ENCODE measurements at places on chromosomes 6 and 20. TPM values are rescaled to one million over a fixed set of nuclear protein-coding genes. Genes with fewer than 3 reads are reported as not detected.
A peak's percentile ranks its signal among the peaks of the same experiment; 100 is the strongest.

DNA sequence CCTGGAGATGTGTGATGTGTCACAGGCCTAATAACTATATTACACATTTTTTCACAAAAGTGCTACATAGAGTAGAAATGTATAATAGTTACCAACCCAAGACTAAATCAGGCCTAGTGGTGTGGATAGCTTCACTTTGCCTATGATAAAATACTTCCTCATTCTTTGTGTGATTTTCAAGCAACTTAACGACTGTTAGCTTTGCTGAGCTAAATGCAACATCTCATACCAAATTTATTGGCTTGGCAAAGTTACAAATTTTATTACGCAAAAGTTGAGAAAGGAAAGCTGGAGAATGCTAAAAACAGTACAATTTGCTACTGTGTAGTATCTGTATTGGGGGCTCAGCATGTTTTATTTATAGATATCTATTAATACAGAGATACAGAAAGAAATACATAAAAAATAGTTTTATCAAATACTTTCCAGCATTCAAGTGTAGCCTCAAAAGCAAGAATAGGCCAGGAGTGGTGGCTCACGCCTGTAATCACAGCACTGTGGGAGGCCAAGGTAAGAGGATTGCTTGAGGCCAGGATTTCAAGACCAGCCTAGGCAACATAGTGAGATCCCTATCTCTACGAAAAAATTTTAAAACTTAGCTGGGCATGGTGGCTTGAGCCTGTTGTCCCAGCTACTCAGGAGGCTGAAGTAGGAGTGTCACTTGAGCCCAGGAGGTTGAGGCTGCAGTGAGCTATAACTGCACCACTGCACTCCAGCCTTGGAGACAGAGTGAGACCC, 3.6 kb upstream of the EDN1 start:
- DNase-seq, result no peak

DNA sequence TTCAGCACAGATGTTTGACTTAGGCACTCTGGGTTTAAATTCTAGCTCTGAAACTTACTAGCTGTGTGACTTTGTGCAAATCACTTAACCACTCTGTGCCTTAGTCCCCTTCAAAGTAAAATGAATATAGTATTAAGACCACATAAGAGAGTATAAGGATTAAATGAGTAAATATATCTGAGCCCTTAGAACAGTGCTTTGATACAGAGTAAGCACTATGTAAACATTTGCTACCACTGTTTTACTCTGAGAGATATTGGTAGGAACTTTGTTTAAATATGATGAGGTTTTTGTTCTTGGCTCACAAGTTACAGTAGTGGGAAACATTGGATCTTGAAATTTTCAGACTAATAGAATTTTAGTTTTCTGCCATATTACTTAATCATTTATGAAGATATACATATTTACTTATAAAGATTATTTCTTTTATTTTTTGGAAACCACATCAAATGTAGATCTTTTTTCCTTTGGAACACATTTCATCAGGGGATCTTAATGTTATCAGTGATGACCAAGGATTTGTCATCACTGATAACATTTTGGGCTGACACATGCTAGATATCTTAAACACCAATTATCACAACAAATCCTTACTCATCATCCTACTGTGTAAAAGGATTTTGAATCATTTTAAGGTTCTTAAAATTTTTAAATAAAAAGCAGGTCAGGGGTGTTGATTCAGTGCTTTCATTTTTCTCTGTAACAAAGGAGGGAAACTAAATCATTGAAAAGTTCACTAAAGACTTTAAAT, 226.2 kb downstream of the EYA4 start:
- no peak for DNase-seq

PERP gene
- 12.8 TPM for total RNA-seq

GRCh38 chr20:33945391-33946081, 48.2 kb upstream of the RALY start:
- no peak for DNase-seq

GRCh38 chr6:137846772-137847313, 20.2 kb upstream of the TNFAIP3 start:
- DNase-seq, result no peak

FAM162B gene
- not detected for total RNA-seq

DNA sequence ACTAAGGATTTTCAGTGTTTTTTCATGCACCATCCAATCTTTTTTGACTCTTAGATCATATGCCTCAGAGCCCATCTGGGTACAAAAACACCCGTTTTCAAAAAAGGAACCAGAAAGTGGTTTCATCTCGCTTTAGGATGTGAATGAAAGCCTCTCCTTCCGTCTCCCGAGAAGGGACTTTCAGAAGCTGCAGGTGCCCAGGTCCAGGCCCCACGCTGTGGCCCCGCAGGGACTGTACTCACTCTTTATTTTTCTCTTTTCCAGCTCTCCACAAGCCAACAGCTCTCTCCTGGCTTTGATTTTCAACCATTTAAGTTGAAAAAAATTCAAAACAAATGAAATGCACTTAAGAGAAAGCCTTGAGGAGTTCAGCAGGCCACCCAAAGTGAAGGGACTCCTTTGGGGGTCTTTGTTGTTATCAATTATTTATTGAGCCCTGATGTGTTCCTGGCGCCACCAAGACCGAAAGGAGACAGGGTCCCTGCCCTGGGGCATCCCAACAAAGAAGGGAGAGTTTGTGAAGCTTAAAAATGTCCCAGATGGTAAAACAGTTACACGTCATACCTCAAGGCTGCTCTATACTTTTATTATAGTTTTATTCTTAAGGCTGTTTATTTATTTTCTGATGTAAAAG, 467.3 kb downstream of the PREX1 start:
- no peak for DNase-seq

DNA sequence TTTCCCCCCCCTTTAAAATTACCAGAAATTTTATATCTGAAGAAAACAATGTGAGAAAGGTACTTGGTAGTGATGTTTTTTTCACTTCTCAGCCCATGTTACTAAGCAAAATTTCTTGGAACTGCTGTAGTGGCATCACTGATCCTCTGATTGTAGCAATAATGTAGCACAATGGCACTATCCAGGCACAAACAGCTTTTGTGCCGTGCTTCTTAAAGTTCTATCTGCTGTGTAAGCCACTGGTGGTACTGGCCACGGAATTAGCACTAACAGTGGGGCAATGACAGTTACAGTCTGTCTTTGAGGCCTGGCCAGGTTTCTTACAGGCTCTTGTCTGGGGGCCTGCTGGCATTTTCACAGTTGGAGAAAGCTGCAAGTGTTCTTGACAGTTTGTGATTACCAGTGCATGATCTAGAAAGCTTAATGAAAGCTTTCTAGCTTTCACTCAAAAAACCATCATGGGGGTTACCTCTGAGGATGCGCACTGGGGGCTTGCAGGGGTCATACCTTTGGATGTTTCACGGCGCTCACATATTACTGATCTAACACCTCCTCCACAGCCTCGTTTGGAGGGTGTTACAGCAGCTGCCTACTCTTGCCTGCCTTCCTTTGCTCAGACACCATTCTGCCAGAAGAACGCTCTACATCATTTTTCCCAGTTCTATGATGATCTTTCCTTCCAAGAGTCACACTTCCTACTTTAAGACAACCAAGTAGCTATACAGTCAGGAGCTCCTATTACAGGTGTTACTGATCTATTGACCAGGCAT, 58.4 kb upstream of the ARMH2 start:
- DNase-seq, result no peak

- DNase-seq, result no peak
Observed at GRCh38 chr20:58070664-58071196, 157.7 kb downstream of the ANKRD60 start.

DNA sequence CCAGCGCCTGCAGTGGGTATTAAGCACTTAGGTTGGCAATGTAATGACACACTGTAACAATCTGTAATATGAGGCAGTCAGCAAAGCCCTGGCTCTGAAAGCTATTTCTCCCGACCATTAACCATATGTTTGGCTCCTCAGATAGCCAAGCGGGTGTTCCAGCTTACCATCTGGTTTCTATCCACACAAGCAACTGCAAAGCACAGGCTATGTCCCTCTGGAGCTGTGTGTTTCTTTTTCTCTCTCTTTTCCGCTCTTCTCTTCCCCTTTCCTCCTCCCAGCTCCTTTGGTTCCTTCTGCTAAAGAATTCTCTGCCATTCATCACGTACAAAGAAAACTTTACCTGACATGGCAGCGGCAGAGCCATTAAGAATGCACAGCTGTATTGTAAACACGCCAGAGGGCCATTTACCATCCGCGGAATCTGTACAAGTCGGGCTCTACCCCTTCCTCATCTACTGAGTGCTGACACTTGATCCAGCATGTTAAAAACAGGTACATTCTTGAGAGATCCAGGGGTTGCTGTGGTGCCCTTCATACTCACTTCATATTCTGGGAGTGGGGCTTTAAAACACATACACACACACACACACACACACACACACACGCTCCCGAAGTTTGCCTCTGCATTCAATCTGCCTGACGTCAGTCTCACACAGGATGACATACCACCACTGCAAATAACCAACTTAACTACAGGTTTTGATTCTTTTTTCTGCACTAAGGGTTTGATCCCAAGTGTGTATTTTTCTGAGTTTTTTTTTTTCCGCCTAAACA, 77.2 kb downstream of the BACH2 start:
- no peak for DNase-seq

- DNase-seq, result peak; percentile 38
Observed at GRCh38 chr6:84428300-84428907, 201.0 kb upstream of the CEP162 start.

THBS2 gene
- total RNA-seq, result under 0.01 TPM

DNA sequence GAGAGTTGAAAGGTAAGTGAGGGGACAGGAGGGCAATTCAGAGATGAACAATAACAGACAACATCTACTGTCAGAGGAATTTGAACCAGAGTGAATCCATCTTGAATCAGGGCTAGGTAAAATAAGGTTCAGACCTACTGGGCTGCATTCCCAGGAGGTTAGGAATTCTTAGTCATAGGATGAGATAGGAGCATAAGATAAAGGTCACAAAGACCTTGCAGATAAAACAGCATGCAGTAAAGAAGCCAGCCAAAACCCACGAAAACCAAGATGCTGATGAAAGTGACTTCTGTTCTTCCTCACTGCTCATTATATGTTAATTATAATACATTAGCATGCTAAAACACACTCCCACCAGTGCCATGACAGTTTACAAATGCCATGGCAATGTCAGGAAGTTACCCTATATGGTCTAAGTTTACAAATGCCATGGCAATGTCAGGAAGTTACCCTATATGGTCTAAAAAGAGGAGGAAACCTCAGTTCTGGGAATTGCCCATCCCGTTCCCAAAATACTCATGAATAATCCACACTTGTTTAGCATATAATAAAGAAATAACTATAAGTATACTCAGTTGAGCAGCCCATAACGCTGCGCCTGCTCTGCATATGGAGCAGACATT, 248.5 kb downstream of the HAO1 start:
- DNase-seq, result no peak

- DNase-seq, result peak; percentile 10
Observed at GRCh38 chr6:57198926-57199636, 23.0 kb downstream of the RAB23 start.

GRCh38 chr6:169896826-169897456, 145.5 kb downstream of the ERMARD start:
- DNase-seq, result no peak

DNA sequence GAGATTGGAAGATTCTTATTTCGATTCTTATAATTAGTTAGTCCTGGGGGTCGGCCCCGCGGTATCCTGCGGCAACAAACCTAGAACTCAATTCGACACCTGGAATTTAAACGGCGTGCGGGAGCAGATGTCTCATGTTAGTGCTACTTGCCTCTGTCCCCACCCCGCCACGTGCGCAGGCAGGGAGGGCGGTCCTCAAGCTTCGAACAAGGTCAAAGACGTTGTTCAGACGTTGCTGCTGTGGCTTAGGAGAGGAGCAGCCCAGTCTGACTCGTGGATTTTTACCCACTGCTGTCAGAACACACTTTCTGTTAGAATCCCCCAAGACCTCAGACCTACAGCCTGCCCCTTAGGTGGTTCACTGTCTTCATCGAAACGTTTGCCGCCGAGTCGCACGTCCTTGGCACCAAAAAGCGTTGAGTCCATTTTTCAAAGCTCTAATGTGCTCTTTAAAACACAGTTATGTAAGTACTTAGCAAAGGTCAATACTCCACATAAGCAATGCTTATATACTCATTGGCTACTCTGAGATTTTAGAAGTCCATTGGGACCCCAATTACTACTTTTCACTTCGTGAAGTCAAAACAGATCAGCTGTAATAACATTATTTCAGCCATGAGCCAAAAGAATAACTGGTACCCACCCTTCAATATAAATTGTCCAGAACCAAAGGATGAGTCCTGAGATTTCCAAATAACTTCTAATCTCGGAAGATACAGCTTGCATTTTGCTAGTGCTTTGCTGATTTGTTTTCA, 2.7 kb upstream of the C6orf62 start:
- no peak for DNase-seq

GRCh38 chr6:87661503-87661902, 40.5 kb downstream of the AKIRIN2 start:
- DNase-seq, result no peak

DNA sequence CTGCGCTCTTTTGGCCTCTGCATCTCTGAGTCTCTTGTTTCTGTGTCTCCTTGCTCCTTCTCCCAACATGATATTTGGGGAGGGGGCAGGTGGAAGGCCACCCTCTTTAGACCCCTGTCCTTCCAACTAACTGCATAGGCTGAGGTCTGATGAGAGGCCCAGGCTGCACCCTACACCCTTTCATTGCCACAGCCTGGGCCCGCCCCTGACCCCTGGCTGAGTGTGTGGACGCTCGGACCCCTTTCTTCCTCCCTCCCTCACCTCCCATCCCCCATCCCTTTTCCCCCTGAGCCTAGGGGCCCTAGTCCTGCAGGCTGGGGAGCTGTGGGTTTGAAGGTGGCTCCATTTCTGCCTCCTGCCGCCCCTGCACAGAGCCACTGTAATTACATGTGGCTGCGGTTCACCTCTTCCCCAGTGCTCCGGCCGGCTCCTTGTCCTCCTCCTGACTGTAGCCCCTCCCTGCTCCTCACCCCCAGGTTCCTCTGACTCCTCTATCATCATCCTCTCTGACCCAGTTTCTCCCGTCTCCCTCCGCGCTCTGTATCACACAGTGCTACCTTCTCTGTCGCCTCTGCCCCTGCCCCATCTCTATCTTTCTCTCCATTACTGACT, 6.8 kb downstream of the MDFI start:
- no peak for DNase-seq

DNA sequence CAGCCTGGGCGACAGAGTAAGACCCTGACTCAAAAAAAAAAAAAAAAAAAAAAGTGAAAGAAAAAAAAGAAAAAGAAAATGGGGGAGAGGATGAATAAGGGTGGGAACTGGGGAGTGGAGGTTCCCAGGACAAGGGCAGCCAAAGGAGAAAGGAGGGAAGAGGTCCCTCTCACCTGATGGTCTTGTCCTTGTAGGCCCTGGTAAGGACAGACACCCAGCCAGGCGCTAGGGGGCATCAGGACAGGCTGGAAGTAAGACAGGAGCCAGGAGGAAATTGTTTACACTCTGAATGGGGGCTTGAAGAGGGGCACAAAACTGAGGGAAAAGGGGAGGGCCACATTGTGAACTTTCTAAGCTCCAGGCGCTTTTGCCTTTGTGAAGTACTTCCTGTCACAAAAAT, 2.3 kb upstream of the ALDH5A1 start:
- peak; percentile 46 for DNase-seq

GRCh38 chr20:58127701-58128111, 100.7 kb downstream of the ANKRD60 start:
- DNase-seq, result no peak

DEFB119 gene
- total RNA-seq, result not detected

- DNase-seq, result no peak
Observed at GRCh38 chr6:19524366-19525186, 312.6 kb upstream of the ID4 start.

PKIB gene
- total RNA-seq, result 12.8 TPM

GRCh38 chr6:193773-194310, 98.4 kb upstream of the DUSP22 start:
- no peak for DNase-seq

DEFB132 gene
- total RNA-seq, result not detected

HS3ST5 gene
- total RNA-seq, result not detected

Measured in stomach (tissue), 19 donors.